Kidney (tissue), 22 donors: ENCODE measurements at places on chromosomes 7 and 10. TPM values are rescaled to one million over a fixed set of nuclear protein-coding genes. Genes with fewer than 3 reads are reported as not detected.

GRCh38 chr10:102802920-102803534, 34.2 kb downstream of the CYP17A1 start:
- peaks cover 2% of the 10 kb centered on the region for H3K36me3 ChIP-seq
- H3K27me3 ChIP-seq, result no peaks in the 10 kb centered on the region
- DNase-seq, result no peak
- peaks cover 23% of the 10 kb centered on the region for H3K4me1 ChIP-seq

DNA sequence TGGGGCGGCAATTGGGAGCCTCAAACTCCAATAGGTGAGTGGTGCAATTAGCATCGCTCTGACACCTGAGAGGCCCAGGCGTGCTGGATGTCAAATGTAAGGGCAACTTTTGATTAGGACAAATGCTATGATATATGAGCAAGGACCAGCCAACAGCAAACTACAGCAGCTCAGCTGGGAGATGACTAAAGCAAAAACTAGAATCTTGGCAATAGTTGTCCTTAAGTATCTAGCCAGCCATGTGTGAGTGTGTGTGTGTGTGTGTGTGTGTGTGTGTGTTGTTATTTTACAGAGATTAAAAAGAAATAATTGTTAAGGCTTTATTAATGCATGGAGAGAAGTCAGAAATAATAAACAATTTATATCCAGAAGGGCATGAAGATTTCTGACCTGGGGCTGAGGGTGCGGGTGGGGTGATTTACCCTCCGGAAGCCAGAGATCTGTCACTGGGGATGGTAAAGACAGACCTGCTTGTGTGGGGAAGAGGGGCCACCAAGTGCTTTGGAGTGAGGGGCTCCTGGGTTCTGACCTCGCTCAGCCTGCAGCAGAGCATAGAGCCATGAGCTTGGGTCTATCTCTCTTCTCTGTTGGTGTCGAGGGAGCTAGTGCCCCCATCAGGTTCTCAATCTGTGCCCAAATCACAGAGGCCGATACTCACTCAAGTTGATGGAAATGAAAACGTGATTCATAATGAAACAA, 77.3 kb downstream of the EMX2 start:
- no peaks in the 10 kb centered on the region for H3K4me1 ChIP-seq
- no peaks in the 10 kb centered on the region for H3K36me3 ChIP-seq
- H3K27me3 ChIP-seq, result no peaks in the 10 kb centered on the region

DNA sequence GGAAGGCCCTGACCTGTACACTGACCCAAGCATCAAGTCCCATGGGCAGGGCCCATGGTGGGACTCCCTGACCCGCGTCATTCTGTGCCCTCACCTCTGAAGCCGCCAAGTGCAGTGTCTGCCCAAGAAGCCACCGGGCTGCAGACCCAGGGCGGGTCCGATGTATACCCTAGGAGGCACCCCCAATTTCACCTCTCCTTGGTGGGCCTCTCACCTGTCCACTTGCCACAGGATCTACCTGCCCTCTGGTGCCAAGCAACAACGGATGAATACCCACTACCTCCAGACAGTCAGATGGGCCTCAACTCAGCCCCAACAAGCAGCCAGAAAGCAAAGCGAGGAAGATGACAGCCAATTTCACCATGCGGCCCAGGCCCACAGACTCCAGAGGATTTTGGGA, 92.6 kb downstream of the CTBP2 start:
- H3K4me1 ChIP-seq, result peaks cover 47% of the 10 kb centered on the region
- H3K4me3 ChIP-seq, result no peak overlapping the region
- H3K27ac ChIP-seq, result no peak overlapping the region
- DNase-seq, result no peak
- H3K36me3 ChIP-seq, result no peaks in the 10 kb centered on the region

GRCh38 chr10:52438119-52438518, 124.0 kb downstream of the DKK1 start:
- H3K36me3 ChIP-seq, result no peaks in the 10 kb centered on the region
- H3K27ac ChIP-seq, result no peak overlapping the region
- no peaks in the 10 kb centered on the region for H3K4me1 ChIP-seq
- H3K4me3 ChIP-seq, result no peak overlapping the region
- DNase-seq, result no peak

DNA sequence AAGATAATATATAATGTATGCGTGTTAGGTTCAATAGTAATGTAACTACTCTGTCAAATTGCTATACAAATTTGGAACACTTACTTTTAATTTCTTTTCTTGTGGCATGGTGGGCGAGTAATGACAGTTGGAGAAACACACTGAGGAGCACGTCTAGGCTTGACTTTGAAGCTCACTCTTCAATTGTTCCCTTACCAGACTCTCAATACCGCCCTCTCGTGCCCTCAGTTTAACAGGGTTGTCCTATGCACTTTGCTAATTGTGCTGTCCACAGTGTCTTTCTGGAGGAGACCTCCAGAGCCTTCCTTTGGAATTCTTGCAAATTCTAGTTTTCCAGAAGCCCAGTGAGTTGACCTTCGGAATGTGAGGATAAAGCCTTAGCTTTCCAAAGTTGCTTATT, 107.2 kb upstream of the RELN start:
- H3K27me3 ChIP-seq, result no peaks in the 10 kb centered on the region
- DNase-seq, result no peak
- H3K36me3 ChIP-seq, result no peaks in the 10 kb centered on the region
- no peak overlapping the region for H3K4me3 ChIP-seq
- H3K4me1 ChIP-seq, result no peaks in the 10 kb centered on the region

DNA sequence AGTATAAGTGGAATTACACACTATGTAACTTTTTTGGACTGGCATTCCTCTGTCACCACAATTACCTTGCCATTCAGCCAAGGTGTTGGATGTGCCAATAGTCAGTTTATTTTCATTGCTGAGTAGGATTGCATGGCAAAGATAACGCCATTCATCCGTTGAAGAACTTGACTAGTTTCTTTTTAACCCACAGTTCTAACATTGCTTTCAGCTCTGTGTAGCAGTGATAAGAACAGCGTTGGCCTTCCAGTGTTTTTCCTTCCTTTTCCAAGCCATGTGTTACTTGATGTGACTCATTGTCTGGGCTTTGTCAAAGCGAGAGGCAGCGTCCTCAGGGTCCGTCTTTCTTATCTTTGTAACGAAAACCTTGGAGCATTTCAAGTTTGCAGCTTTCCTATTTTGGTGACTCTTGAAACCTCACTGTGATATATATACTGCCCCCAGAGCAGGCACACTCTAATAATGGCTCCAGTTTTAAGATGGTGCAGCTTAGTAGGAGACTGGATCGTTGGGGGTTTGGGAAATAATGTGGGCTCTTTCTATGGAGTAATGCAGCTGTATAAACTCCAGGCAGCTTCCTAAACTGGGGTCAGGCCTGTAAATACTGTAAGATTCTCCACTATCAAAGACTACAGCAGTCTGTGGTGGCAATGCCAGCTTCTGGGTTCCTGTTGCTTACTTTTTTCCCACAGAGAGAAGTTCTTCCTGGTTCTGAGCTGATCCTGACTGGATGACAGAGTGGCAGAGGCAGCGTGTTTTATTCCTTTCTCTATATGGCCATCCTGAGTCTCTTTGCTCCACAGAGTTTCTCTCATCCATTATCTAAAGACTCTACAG, 41.7 kb downstream of the AKR1E2 start:
- H3K27me3 ChIP-seq, result no peaks in the 10 kb centered on the region
- H3K36me3 ChIP-seq, result no peaks in the 10 kb centered on the region
- H3K4me3 ChIP-seq, result no peak overlapping the region
- no peak overlapping the region for H3K27ac ChIP-seq
- no peak for DNase-seq

DNA sequence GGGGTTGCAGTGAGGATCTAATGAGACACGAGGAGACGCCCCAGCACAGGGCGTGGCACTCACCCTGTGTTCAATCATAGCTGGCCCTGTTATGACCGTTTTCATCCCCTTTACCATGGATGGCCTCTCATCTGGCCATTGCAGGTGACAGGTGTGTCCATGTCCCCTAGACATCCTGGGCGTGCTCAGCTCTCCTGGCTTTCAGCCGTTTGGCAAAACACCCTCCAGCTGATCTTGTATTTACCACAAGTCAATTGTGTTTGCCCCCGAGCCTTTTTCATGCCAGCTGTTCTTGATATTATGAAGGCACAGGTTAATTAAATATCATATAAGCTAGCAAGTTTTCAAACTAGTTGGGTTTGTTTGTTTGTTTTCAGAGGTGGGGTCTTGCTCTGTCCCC, 97.1 kb downstream of the CHST15 start:
- no peaks in the 10 kb centered on the region for H3K4me1 ChIP-seq
- no peak overlapping the region for H3K27ac ChIP-seq
- H3K36me3 ChIP-seq, result no peaks in the 10 kb centered on the region
- no peak overlapping the region for H3K4me3 ChIP-seq
- H3K27me3 ChIP-seq, result peaks cover 8% of the 10 kb centered on the region

- no peaks in the 10 kb centered on the region for H3K27me3 ChIP-seq
- H3K4me1 ChIP-seq, result no peaks in the 10 kb centered on the region
- H3K4me3 ChIP-seq, result no peak overlapping the region
These were observed 17.6 kb downstream of the PDSS1 start for GRCh38 chr10:26715137-26715487.

DNA sequence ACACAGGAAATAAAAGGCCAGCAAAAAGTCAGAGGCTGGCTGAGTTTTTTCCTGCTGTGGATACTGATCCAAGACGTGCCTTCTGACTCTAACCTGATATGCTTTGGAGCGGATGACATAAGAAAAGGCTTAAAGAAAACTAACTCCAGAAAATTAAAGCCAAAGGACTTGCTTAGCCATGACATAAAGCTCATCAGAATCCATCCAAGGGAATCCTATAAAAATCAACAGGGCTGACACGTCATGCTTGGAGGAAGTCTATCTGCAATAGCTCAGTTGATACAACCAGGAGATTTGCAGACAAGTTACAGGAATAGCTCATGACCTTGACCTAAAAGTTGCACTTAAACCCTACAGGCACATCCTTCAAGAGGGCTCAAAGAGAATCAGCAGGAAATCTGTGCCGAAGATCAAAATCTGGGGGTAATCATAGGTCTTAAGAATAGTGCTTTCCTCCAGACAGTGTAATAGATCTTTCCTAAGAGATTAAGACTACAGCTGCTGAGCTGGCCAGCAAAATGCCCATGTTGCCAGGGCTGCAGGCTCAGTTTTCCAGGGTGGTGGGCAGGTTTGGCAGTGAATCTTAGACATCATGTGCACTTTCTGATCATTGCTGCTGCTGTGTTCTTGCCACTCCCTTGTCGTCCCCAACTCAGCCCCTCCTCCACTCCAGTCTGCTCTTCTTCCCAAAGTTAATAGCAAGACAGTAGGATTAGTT, 111.5 kb upstream of the SVIL start:
- peaks cover 2% of the 10 kb centered on the region for H3K4me1 ChIP-seq
- H3K27me3 ChIP-seq, result no peaks in the 10 kb centered on the region
- DNase-seq, result peak; percentile 66
- no peak overlapping the region for H3K4me3 ChIP-seq
- H3K36me3 ChIP-seq, result no peaks in the 10 kb centered on the region

GRCh38 chr7:35558841-35559240, 136.1 kb downstream of the HERPUD2 start:
- no peak for DNase-seq
- no peak overlapping the region for H3K27ac ChIP-seq
- H3K4me1 ChIP-seq, result no peaks in the 10 kb centered on the region
- no peaks in the 10 kb centered on the region for H3K36me3 ChIP-seq
- no peak overlapping the region for H3K4me3 ChIP-seq

DNA sequence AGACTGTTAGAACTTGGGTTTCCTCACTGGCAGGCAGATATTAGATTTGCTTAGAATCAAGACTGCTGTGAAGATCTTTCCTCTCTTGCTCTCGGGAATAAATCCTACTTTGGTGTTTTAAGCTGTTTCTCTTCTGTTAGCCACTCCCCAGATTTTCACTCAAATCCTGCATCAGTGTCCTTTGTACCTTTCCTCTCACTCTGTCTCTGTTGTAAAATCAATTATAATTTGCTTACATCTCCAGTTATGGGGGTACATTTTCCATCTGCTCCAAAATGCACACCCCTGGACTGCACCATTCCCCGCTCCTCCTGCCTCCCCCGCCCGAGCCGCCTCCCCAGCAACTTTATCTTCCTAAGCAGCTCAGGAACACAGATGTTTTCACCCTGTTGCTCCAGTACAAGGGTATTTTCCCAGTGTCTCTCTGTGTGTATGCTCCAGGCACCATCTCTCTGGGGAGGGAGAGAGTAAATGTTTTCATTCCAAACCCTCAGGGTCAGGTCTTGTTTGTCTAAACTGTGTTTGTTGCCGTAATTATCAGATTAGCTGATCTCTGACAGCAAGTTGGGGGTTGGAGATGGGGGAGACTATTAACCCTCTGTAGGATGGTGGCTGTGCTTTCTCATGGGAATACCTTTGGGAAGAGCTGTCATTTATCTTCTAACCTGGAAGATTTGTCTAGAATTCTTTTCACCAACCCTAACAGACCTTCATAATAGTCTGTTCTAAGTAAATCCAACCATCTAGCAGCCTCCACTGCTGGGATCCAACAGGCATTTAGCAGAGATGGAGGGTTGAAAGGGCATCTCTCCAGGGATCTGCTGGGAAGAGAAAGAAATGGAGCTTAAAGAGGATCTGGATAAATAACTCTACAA, 20.4 kb upstream of the GOT1 start:
- H3K36me3 ChIP-seq, result no peaks in the 10 kb centered on the region
- no peak overlapping the region for H3K27ac ChIP-seq
- DNase-seq, result no peak
- H3K4me1 ChIP-seq, result no peaks in the 10 kb centered on the region

- no peak overlapping the region for H3K4me3 ChIP-seq
- H3K36me3 ChIP-seq, result no peaks in the 10 kb centered on the region
- no peaks in the 10 kb centered on the region for H3K27me3 ChIP-seq
- DNase-seq, result no peak
- no peaks in the 10 kb centered on the region for H3K4me1 ChIP-seq
These were observed 17.4 kb upstream of the IKZF1 start for GRCh38 chr7:50287129-50287528.

DNA sequence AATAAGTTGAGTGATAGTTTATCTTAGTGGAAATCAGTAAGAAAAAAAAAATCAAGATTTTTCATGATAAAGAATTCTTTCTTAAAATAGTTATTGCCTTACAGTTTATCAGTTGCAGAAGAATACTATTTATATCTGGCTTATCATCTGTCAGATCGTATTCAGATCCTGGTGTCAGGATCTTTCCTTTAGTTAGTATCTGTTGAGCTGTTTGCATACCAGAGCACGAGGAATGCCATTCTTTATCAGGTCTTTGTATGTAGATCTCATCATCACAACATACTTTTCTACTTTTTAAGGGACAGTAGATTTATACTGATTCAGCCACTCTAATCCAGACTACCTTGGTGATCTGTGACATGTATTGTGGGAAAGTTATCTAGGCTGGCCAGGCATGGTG, 12.5 kb downstream of the ENO4 start:
- no peaks in the 10 kb centered on the region for H3K4me1 ChIP-seq
- H3K4me3 ChIP-seq, result no peak overlapping the region
- no peak for DNase-seq
- H3K27me3 ChIP-seq, result no peaks in the 10 kb centered on the region
- no peaks in the 10 kb centered on the region for H3K36me3 ChIP-seq
- no peak overlapping the region for H3K27ac ChIP-seq

GRCh38 chr10:112370424-112370819, 3.5 kb upstream of the ACSL5 start:
- no peaks in the 10 kb centered on the region for H3K4me1 ChIP-seq
- no peak for DNase-seq
- no peak overlapping the region for H3K27ac ChIP-seq
- H3K27me3 ChIP-seq, result no peaks in the 10 kb centered on the region
- no peak overlapping the region for H3K4me3 ChIP-seq

Gene MSMB
- polyA plus RNA-seq, result not detected

Gene SLC18A3
- not detected for polyA plus RNA-seq

Gene SYNPO2L
- 0.15 TPM for polyA plus RNA-seq

Gene NUTM2E
- 0.22 TPM for polyA plus RNA-seq

Gene TFR2
- 0.22 TPM for polyA plus RNA-seq

Gene PDZD7
- 1.9 TPM for polyA plus RNA-seq

Gene ARF5
- polyA plus RNA-seq, result 223 TPM

Gene CRHR2
- polyA plus RNA-seq, result not detected

Gene TMEM176A
- polyA plus RNA-seq, result 513 TPM
